ENCODE measurements at places on chromosomes 3 and 15. TPM values are rescaled to one million over a fixed set of nuclear protein-coding genes. Genes with fewer than 3 reads are reported as not detected.

CLDN18 gene
- not detected for total RNA-seq

NMB gene
- total RNA-seq: 7.8 TPM

SRGAP3 gene
- 0.99 TPM for total RNA-seq

AMOTL2 gene
- 256 TPM for total RNA-seq

GPR160 gene
- 0.49 TPM for total RNA-seq

UNC13C gene
- total RNA-seq: 1.1 TPM

GRCh38 chr3:22565393-22565792 lies 637.7 kb upstream of the UBE2E2 start:
- no peak for DNase-seq

DNA sequence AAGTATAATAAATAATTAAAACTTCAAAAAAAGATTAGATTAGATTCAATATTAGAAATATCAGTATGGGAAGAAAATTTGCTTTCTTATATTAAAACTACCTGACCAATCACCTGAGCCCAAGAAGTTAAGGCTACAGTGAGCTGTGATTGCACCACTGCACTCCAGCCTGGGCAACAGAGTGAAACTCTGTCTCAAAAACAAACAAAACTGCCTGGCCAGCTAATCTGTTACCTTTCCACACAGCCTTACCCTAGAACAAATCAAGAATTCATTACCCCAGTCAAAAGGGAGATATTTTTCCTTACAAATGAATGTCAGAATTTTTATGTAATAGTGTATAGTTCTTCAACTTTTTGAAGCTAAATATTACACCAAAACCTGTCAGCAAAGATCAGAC lies 117.0 kb upstream of the MANF start:
- no peak for DNase-seq

DNA sequence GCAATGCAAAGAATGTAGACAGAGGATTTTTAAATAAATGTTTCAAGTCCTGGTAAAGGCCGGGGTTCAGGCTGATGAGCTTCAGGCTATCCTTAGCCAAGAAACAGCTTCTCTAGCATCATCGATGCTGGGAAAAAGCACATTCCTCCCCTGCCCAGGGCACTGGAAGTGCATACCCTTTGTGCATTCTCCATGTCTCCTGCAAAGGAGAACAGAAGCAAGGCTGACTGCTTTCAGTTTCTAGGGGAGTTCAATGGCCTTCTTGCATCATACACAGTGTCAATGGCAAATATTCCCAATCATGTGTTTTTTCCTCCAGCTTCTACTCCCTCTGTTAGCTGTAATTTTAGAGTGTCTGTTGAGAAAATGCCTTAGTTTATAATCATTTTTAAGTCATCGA lies 59.9 kb downstream of the GPR176 start:
- DNase-seq: no peak

GRCh38 chr15:58980351-58980939 lies 7.0 kb upstream of the RNF111 start:
- no peak for DNase-seq

DNA sequence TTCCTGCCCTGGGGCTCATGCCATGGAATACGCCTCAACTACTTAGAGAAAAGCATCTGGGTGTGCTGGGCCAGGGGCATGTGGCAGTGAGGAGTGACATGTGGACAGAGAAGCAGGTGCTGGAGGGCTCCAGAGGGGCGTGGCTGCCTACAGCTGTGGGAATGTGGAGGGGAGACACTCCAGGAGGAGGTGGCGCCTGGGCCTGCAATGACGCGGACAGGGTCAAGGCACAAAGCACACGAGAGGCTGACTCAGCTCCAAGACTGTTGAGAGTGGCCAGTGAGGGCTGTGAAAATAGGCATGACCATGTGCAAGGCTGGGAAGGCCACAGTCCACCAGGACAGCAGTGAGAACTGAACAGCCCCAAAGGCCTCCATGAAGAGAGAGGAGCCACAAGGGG lies 48.5 kb downstream of the PTH1R start:
- DNase-seq: peak; percentile 75

GRCh38 chr15:73240866-73241499 lies 127.8 kb downstream of the HCN4 start:
- DNase-seq: no peak

- DNase-seq: no peak
Observed at GRCh38 chr15:43420876-43421275, 50.0 kb downstream of the TUBGCP4 start.

DNA sequence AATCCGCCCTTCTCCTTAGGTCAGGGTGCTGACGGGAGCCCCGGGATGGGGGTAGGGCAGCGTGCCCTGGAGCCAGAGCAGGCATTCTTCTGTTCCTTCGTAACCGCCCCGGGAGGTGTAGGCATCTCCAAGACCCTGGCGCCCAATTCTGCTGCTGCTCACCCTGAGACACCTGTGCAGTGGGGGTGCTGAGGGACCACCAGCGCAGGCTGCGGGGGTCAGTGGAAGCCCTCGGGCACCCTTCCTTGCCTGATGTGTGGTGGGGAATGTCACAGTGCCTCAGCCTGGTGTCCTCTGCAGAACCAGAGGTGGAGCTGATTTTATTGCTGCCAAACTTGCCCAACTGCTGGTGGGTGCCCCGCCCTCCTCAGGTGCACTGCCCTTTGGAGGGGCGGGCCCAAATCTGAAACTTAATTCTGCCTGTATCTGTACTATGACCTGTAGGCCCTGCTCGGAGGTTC lies 7.3 kb downstream of the CSK start:
- DNase-seq: no peak

- DNase-seq: no peak
Observed at GRCh38 chr3:193023218-193023617, 105.6 kb upstream of the MB21D2 start.

DNA sequence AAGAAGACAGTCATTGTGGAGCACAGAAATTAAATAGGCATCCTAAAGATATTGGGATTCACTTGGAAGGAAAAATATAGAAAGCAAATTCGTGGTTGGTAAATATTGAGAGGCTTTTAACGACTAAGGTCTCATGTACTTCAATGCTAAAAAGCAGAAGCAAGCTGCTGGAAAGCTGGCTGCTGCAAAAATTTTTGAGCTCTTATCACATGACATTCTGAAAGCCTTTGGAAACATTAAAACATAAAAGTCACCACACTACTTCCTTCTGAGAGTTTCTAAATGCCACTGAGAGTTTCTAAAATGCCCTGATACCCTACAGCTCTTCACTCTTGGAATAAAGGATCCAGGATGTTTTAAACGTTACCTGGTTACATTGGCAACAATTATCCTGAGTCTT lies 39.0 kb upstream of the CBLB start:
- DNase-seq: no peak
